ENCODE measurements at places on chromosomes 3 and 15.

GRCh38 chr15:68113751-68114150, 59.6 kb downstream of the PIAS1 start:
- DNase-seq, result no peak

- DNase-seq, result no peak
Measured at GRCh38 chr3:55647670-55648069, 160.6 kb upstream of the WNT5A start.

DNA sequence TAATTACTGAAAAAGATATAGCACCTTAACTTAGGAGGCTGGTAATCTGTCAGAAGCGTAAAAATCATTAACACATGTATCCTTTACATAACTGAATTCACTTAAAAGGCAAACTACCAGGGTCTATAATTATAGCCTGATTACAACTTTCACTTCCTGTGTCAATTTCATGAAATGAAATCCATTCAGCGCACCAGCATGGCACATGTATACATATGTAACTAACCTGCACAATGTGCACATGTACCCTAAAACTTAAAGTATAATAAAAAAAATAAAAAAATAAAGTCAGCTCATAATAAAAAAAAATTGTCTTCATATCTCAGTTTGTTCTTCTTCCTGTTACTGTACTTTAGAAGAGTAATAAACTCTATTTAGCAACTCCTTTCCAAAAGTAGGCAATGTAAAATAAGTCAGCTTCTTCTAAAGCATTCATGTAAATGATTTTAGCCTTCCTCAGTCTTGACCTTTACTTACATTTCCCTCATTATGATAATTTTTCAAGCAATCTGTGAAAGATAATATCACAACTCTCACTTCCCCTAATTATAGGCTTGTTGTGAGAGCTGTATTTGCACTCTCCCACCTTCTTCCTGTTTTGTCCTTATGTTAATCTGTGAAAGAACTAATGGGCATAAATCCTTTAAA, 50.1 kb downstream of the KBTBD8 start:
- DNase-seq, result no peak

GRCh38 chr3:98013411-98014267, 21.5 kb downstream of the GABRR3 start:
- DNase-seq, result no peak

DNA sequence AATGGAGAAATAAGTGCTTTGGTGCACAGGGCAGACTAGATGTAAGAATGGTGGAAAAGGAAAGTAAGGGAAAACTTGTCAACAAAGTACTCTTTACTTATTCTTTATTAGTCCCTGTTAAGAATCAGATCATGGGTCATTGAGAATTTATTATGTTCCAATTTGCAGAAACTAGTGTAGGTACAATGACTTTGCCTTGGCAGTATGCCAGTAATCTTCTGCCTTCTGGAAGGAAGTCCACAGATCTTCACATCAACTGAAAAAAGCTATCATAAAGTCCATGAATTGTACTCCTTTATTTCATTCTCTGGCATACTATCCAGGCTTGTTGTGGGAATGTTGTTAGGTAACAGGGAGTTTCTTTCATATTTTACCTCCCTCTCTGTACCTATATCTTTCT, 88.2 kb upstream of the FLNB start:
- no peak for DNase-seq

DNA sequence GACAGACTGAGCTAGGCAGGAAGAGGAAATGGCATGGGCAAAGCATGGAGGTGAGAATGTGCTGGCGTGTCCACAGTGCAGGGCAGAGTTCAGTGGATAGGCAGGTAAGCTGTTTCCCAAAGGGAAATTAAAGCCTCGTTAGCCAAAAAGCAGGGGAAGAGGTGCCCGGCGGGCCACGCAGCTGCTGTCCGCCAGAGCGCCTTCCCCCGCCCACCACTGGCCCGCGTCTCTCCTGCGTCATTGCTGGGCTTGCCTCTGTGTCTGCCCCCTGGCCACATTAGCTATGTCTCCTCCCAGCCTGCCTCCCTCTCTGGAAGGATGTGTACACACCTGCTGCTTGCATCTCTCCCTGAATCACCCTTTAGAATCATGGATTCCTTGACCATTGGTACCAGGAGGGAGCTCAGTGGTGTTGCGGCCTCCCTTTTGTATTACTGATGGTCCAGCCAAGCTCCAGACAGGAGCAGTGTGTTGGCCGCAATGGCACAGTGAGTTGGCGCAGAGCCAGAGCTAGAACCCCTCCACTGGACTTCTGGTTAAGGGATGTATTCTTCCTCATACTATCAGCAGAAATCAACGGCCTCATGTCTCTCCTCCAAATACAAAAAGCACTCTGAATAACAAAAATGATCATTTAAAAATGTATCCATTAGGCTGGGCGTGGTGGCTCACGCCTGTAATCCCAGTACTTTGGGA, 26.6 kb downstream of the SLC28A1 start:
- no peak for DNase-seq

- no peak for DNase-seq
Measured at GRCh38 chr3:23035927-23036640, 167.0 kb upstream of the UBE2E2 start.

GRCh38 chr15:85500060-85500708, 119.8 kb downstream of the AKAP13 start:
- no peak for DNase-seq

- no peak for DNase-seq
Measured at GRCh38 chr15:63482874-63483323, 21.5 kb upstream of the USP3 start.

GRCh38 chr3:4709341-4709740, 216.2 kb downstream of the ITPR1 start:
- DNase-seq, result no peak

DNA sequence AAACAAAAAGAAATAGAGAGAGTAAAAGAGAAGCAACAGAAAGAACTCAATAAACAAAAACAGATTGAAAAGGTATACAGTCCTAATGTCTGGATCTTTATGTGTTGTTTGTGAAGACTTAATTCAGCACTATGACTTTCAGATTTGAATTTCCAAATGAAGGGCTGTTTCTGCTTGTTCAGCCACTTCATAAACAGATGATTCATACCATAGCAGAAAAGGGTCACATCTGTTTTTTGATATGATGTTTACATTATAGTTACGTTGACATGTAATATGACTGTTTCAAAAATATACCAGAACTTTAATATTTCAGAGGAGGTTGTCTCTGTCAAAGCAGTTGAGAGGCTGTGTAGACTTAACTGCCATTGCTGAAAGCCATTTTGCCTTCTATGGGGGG, 24.1 kb downstream of the ASB14 start:
- DNase-seq, result no peak

- DNase-seq, result no peak
Measured at GRCh38 chr3:168885028-168885427, 778.5 kb downstream of the MECOM start.
